H4 (cell line): ENCODE measurements at places on chromosomes 1 and 21. TPM values are rescaled to one million over a fixed set of nuclear protein-coding genes. Genes with fewer than 3 reads are reported as not detected.

GRCh38 chr1:187001198-187001889, 172.6 kb downstream of the PLA2G4A start:
- peak; percentile 14 for DNase-seq

- DNase-seq, result no peak
These were observed 61.3 kb downstream of the BCAR3 start for GRCh38 chr1:93620172-93620840.

The KRTAP7-1 gene
- total RNA-seq, result not detected in 2 replicates

The MYBPH gene
- total RNA-seq, result not detected in 2 replicates

DNA sequence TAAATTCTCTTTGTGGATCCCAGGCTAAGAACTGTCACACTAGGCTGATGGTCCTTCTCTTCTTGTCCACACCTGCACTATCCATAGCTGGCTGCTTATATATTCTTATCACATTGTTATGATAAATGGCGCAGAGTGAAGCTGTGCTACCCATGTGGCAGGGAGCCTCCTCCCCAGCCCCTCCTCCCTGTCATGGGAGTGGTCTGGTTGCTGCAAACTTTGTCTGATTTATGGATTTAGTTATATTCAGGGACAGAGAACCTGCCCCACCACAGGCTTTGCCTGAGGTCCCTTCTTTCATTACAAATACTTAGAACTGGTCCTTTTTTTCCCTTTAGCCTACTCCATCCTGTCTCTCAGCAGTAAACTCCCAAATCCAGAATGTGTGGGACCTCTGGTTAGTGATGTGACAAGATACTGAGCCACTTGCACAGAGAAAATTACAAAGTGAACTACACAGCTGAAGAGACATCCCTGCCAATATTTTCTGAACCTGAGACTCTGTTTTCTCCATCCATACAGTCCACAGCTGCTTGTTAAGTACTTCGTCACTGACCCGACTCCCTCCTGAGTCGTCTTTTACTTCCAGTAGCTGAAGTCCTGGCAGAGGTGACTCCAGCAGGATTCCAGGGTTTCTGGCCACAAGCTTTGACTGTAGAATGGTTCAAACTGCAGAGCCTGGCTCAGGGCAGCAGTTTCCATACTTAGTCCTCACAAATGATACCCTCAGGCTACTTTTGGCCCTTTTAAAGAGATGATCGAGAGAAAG, 37.6 kb downstream of the PTGFRN start:
- no peak for DNase-seq

DNA sequence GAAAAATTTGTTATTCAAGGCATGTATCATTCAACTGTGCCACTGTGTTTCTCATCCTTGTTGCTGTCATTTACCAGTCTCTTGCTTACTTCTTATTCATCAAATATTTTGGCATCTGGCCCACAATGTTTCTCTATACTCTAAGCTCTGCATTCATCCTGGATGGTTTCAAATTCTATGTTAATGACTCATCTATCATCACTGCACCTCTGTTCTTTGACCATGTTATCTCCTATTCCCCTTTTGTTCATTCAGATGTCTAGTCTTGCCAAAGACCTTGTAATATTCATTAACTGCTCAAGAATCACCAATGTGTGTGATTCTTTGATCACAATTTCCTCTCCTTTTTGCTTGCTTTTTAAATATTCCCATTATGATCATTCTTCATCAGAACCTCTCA, 54.6 kb upstream of the PRKACB start:
- DNase-seq, result no peak

- DNase-seq, result no peak
These were observed 14.6 kb downstream of the CHIT1 start for GRCh38 chr1:203214871-203215270.

The CADM3 gene
- total RNA-seq, result 6.4 and 10.1 TPM in 2 replicates

DNA sequence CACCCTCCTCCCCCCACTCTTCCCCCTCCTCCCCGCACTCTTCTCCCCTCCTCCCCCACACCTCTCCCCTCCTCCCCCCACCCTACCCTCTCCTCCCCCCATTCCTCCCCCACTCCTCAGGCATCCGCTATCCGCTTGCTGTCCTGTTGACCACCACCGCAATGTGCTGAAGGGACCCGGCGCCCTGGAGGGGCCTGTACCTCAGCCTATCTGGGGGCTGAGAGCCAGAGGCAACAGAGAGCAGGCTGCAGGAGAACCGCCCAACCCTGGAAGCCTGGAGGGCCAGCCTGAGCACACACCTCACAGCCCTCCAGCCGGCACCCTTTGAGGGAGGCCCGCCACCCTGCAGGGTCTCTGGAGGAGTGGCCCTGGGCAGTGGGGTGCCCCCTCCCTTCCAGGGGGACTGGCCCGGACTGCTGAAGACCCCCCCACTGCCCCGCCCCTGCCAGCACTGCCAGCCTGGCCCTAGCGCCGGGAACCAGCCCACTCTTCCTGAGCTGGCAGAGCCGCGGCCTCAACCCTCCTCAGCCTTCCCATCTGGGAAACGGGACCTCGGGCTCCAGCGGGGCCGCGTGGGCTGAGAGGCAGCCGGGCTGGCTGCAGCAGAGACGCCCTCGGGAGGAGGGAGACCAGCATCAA, 1.2 kb downstream of the C1QTNF12 start:
- DNase-seq, result no peak

The HECTD3 gene
- 16.7 and 20.9 TPM in 2 replicates for total RNA-seq

DNA sequence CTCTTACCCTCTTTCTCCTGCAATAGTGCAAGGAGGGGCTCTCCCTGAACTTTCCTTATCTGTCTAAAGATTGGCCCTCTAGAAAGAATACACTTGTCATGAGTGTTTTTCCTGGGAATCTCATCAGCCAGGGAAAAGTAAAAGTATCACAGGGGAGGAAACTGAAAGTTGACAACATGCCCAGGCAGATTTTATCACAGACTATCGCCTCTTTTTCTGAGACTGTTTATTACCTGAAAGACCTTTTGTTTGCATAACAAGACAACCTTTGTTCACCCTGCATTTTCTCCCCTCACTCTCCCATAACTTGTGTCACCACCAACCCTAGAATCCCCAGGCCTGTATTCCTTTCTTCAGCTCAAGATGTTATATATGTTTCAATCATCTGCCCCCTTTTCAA, 794.7 kb upstream of the ADAMTS5 start:
- DNase-seq, result no peak

DNA sequence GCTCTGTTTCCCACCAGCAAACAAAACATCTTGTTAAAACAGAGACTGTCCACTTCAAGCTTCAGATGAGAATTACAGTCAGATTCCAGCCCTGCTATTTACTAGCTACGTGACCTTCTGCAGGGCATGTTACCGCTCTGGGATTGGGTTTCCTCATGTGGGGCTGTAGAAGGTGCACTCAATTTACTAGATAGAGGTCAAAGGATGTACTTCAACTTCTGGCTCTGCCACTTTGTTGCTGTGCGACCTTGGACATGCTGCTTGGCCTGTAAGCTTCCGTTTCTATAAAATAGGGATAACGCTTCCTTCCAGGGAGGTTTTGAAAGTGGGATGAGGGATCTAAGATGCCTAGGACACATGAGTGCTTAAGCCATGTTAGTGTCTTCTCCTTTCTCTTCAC, 46.0 kb upstream of the LRIG2 start:
- no peak for DNase-seq

DNA sequence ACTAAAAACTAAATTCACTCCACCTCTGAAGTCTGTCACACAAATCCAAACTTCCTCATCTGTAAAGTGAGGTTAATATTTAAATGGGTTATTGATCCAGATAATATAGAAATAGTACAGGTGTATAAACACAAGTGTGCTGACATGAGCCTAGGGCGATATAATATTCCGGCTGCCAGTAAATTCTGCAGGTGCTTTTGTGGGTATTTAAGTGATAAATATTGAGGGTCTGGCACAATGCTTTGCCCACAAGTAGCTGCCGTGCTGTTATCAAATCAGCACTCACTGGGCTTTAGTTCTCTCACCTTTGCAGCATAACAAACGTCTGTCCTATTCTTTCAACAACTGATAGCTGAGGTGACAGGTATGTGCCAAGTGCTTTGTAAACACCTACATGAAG, 7.6 kb downstream of the PABPC4 start:
- no peak for DNase-seq

The HSPB7 gene
- total RNA-seq, result not detected in 2 replicates

The TRAPPC3 gene
- total RNA-seq, result 105 and 110 TPM in 2 replicates

GRCh38 chr21:46559291-46559983, 45.4 kb downstream of the S100B start:
- no peak for DNase-seq

DNA sequence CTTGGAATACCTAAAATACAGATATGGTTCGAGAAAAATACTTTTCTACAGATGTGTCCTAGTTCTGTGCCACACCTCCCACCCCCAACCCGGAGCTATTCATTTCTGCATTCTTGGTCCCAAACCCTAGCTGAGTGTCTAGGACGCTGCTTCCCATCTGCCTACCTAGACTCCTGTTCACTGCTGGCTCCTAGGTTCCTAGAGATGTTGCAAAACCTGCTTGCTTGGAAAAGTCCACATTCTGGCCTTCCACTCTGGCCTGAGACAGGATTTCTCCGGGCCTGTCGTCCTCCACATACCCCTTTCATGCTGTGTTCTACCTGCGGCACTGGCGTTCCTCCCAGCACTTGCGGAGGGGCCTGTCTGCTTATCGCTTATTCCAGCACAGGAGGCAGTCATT, 165.8 kb upstream of the CTTNBP2NL start:
- no peak for DNase-seq

GRCh38 chr1:233383984-233384383, 56.5 kb downstream of the MAP3K21 start:
- DNase-seq, result no peak

- no peak for DNase-seq
These were observed 242.9 kb downstream of the ST6GALNAC3 start for GRCh38 chr1:76317299-76317900.

GRCh38 chr1:121483961-121484424, 299.2 kb downstream of the SRGAP2C start:
- peak; percentile 74 for DNase-seq

The GUCA2A gene
- total RNA-seq, result not detected in 2 replicates

- no peak for DNase-seq
These were observed 5.7 kb downstream of the ATP6V1G3 start for GRCh38 chr1:198534548-198535418.

DNA sequence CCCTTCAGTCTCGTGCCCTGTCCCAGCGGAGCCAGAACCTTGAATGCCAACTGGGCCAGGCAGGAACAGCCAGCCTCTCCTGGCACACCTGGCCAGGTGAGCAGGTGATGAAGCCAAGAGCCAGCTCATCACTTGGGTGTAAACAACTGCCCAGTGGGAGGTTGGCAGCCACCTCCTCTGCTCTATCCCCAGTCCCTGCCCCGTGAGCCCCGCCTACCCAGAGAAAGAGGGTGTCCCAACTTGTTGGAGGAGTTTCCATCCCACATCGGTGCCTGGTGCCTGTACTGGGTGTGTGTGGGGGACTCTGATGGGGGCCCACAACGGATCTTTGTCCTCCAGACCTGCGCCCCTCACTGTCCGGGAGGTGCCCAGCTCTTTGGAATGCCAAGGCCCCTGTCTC, 17.8 kb upstream of the FAM131C start:
- no peak for DNase-seq

GRCh38 chr1:243394066-243394465, 138.2 kb downstream of the SDCCAG8 start:
- DNase-seq, result no peak

DNA sequence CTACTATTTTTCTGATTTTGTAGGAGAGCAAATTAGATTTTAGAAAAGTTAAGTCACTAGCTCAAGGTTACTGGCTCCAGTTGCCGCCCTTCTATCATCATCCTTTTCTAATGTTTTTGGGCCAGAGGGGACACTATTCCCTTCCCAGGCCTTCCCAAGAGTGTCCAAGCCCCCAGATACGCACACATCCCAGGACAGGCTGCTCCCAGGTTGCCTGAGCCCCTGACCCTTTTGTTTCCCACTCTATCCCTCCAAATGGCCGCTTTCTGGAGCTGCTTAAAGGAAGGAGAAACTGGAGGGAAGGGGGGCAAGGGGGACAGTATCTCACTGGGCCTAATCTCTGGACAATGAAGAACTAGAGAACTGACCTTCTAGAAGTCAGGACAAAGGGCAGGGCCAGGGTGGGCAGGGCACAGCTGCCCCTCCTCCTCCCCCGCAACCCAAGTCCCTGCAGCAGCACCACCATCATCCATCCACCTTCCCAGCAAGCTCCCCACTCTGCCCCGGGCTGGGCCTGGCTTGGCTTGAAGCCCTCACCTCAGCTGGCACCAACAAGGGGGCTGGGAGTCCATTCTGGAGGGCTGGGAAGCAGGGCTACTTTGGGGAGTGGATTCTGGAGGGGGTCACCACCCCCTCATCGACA, 1.1 kb upstream of the MAP7D1 start:
- DNase-seq, result no peak

The DFFB gene
- total RNA-seq, result 5.8 and 7.7 TPM in 2 replicates

The HSF2BP gene
- total RNA-seq, result 3.9 and 5.1 TPM in 2 replicates

GRCh38 chr21:38909109-38909508, 103.4 kb downstream of the ETS2 start:
- no peak for DNase-seq
